ENCODE measurements at places on chromosomes 4 and X.
A peak's percentile ranks its signal among the peaks of the same experiment; 100 is the strongest.

DNA sequence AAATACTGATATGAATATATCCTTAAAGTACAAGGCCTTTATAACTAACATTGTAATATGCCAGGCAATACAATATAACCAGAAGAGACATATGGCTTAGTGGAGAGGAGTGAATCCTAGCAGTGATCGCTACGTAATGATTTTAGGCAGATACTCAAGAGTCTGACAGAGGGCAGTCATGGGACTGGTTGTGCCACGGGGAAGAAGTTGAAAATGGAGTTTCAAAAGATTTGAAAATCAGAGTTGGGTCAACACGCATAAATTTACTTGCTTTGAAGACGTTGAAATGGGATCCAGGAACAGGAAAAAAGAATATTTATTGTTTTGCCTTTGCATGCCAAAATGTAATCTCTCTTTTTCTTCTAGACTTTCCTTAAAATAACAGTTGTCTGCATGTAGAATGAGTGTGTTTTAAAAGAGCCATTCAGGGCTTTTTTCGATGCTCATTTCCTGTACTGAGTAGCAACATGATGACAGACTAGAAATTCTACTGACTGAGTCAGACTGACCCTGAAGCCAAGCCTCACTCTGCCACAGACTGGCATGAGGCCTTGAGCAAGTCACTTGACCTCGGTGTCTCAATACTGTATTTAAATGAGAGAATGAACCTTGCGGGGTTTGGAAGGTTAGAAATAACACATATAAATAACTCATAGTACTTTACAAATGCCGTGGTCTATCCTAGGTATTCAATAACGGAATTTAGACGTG, 8.1 kb upstream of the SMS start:
- no peak overlapping the region for H3K27ac ChIP-seq
- DNase-seq = no peak
- H3K27me3 ChIP-seq = no peaks in the 10 kb centered on the region
- no peak overlapping the region for H3K4me3 ChIP-seq

- no peak overlapping the region for H3K27ac ChIP-seq
- no peak for DNase-seq
- H3K27me3 ChIP-seq = no peaks in the 10 kb centered on the region
Observed at GRCh38 chr4:116387937-116388474, 697.4 kb downstream of the TRAM1L1 start.

DNA sequence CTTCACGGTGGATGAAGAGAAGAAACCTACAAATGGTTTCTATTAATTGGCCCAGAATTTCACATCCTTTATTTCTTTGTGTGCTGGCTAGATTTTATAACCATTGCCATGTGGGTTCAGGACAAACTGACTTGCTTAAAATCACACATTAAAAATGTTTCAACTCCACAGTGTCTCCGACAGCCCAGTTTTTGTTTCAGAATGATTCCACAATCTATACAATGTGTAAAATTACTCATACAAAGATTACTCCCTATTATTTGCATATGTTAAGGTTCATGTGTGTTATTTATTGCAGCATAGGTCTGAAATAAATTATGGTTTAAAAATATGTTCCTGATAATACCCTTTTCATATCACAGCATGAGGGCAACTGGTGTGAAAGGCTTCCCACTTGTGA, 20.6 kb downstream of the DCHS2 start:
- no peak overlapping the region for H3K27ac ChIP-seq
- no peaks in the 10 kb centered on the region for H3K36me3 ChIP-seq
- DNase-seq = no peak
- H3K4me1 ChIP-seq = no peaks in the 10 kb centered on the region

- DNase-seq = peak; percentile 5
- no peaks in the 10 kb centered on the region for H3K27me3 ChIP-seq
- H3K36me3 ChIP-seq = peaks cover 16% of the 10 kb centered on the region
- peak overlapping the region; percentile 85 for H3K27ac ChIP-seq
- peak overlapping the region; percentile 93 for H3K4me3 ChIP-seq
- peaks cover 32% of the 10 kb centered on the region for H3K4me1 ChIP-seq
Observed at GRCh38 chrX:53223955-53224859, 800 bp downstream of the KDM5C start.

- no peak for DNase-seq
- no peaks in the 10 kb centered on the region for H3K4me1 ChIP-seq
- H3K36me3 ChIP-seq = no peaks in the 10 kb centered on the region
- H3K4me3 ChIP-seq = no peak overlapping the region
Observed at GRCh38 chr4:35939751-35940150, 304.6 kb downstream of the ARAP2 start.

DNA sequence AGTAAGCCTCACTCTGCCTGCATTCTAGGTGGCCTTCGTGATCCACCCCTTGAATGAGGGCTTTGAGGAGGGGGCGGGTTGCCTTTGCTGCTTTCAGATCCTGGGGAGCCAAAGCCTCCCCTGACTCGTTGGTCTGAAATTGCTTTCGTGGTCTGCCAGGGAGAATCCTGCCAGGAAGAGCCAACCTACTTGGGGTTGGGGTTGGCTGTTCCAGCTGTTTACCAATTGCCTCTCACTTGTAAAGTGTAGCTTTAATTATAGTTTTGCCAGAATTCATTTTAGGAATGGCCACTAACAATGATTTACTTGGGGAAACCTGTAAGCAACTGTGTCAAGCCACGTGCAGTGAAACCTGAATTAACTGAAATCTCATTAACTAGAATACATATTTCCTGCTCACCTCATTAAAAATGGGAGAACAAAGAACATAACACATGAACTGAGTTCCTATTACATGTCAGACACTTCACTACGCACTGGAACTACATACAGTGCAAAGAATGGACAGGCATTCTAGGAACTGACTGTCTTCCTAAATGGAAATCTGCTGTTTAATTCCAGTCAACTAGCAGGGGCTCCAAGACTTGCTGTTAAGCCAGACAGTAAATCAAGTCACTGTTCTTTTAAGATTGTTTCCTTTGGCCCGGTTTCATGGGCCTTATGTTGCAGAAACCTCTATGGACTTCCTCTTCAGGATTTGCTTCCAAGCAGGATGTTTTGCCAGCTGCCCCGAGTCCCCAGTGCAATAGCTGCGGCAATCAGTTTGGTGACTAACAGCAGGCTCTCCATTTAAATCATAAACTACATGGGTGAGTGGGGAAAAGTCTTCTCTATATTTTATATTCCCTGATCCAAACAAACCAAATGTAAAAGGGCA, 16.4 kb upstream of the NKRF start:
- H3K36me3 ChIP-seq = no peaks in the 10 kb centered on the region
- DNase-seq = no peak
- no peaks in the 10 kb centered on the region for H3K27me3 ChIP-seq
- no peak overlapping the region for H3K27ac ChIP-seq
- no peaks in the 10 kb centered on the region for H3K4me1 ChIP-seq

GRCh38 chr4:81060587-81061343, 30.3 kb downstream of the BMP3 start:
- no peak overlapping the region for H3K4me3 ChIP-seq
- H3K36me3 ChIP-seq = no peaks in the 10 kb centered on the region
- H3K27me3 ChIP-seq = no peaks in the 10 kb centered on the region
- no peak for DNase-seq
- no peaks in the 10 kb centered on the region for H3K4me1 ChIP-seq

- no peaks in the 10 kb centered on the region for H3K4me1 ChIP-seq
- DNase-seq = no peak
- H3K27me3 ChIP-seq = no peaks in the 10 kb centered on the region
- no peak overlapping the region for H3K27ac ChIP-seq
- H3K36me3 ChIP-seq = no peaks in the 10 kb centered on the region
Observed at GRCh38 chr4:151727365-151727764, 33.4 kb downstream of the GATB start.

DNA sequence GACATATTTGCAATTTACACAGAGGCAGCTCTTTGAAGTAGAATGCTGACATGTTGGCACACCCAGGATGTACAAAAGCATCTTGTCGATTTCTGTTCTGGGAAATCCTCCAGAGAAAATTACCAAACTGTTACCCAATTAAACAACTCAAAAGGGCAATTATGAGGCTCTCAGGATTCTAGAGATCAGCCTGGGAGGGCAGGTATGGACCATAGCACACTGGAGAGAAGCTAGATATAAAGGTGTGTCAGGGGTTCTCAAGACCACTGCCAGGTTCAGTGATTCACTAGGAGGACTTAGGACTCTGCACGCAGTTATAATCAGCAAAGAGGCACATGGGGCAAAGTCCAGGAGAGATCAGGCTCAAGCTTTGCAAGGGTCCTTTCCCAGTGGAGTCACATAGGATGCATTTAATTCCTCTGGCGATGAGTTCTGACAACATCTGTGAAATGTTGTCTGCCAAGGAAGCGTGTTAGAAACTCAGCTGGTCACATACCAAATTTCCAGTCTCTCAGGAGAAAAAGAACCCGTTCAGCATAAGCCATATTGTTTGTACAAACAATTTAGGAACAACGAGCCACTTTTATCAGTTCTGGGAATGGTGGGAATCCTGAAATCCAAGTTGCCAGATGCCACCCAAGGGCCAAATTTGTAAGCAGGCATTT, 100.8 kb downstream of the SYTL5 start:
- no peak for DNase-seq
- H3K4me1 ChIP-seq = no peaks in the 10 kb centered on the region

DNA sequence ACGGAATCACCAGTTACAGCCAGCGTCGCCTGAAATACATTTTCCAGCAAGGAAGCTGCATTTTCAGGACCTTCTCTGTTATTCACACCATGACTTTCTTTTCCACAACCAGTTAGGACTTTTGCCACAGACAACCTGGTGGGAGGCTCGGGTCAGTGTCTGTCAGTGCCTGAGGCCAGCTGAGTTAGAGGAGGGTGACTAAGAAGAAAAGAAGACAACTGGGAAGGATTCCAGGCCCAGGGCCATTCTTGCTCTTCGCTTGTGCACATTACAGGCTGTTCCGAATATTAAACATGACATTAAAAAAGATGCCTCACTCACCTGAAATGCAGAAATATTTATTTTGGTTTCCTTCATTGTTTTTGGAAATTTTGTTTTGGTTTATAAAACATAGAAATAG, 21.4 kb upstream of the CENPU start:
- peaks cover 6% of the 10 kb centered on the region for H3K36me3 ChIP-seq
- no peak for DNase-seq
- H3K27ac ChIP-seq = no peak overlapping the region
